Mammary epithelial cell (primary cell): ENCODE measurements at places on chromosomes 2 and 18. TPM values are rescaled to one million over a fixed set of nuclear protein-coding genes. Genes with fewer than 3 reads are reported as not detected.
A peak's percentile ranks its signal among the peaks of the same experiment; 100 is the strongest.

GRCh38 chr2:131006561-131006960, 86.7 kb downstream of the FAM168B start:
- no peak for DNase-seq

GRCh38 chr2:181305301-181306123, 151.7 kb upstream of the ITGA4 start:
- no peak for DNase-seq

- no peak for DNase-seq
These were observed 643.1 kb upstream of the LRRTM1 start for GRCh38 chr2:80947601-80948130.

GRCh38 chr2:31263636-31264190, 29.8 kb downstream of the EHD3 start:
- DNase-seq = no peak

GRCh38 chr2:26299471-26300101, 46.4 kb upstream of the SELENOI start:
- peak; percentile 60 for DNase-seq

DNA sequence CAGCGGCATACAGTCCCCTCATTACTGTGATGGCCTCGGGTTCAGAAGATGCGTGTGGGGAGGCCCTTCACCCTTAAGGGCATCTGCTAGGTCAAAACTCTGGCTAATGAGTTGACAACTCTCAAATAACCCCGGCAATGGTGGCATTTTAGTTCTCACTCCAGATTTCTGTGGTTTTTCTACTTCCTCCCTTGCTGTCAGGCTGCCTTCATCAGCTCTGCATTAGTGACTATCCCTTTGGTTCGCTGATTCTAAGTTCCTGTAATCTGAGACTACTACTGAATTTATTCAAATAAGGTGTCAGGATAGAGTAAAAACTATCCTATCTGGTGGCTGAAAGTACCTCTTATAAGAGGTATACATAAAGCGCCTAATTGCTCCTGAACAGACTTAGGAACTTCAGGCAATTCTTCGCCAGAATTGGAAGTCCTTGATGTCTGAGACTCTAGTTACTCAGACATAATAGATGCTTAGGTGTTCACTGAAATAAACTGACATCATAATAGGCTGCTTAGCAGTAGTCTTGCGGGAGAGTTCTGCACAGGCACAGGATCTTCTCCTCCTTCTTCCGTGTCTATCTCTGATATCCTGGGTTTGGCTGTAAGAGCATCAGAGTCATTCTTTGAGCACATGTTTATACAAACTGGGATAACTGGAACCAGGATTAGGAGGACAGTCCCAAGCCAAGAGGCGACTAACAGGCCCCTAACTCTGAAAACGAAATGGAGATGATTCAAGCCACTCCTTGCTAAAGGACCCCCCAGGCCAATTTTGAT, 194.5 kb downstream of the DNER start:
- DNase-seq = no peak

DNA sequence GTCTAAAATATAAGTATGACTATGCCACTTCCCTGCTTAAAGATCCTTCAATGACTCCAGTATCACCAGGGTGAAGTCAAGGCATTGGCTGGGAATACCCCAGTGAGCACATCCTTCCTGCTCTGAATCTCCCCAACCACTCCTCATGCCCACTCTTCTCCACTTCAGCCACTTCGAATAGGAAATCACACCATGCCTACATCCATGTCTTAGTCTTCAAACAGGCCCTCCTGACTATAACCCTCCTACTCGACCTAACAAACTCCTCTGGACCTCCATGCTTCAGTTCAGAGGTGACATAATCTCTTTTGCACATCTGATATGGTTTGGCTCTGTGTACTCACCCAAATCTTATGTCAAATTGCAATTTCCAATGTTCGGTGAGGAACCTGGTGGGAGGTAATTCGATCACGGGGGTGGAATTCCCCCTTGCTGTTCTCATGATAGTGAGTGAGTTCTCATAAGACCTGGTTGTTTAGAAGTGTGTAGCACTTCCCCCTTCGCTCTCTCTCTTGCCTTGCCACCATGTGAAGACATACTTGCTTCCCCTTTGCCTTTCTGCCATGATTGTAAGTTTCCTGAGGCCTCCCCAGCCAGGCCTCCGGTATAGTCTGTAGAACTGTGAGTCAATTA, 87.8 kb upstream of the TFCP2L1 start:
- DNase-seq = no peak

DNA sequence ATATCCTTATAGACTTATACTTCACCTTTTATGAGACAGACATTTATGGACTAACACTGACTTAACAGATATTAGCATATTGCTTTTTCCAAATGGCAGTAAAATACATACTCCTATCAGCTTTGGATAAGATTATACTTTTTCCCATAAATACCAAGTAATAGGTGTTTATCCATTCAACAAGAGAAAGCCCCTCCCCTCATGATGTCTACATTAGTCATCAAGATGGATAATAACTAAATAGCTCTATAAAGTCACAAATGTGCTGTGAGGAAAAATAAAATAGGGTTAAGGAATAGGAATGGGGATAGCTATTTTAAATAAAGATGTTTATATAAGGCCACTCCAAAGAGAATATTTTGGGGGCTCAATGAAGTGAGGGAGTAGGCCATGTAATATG, 39.4 kb downstream of the CSRNP3 start:
- no peak for DNase-seq

DNA sequence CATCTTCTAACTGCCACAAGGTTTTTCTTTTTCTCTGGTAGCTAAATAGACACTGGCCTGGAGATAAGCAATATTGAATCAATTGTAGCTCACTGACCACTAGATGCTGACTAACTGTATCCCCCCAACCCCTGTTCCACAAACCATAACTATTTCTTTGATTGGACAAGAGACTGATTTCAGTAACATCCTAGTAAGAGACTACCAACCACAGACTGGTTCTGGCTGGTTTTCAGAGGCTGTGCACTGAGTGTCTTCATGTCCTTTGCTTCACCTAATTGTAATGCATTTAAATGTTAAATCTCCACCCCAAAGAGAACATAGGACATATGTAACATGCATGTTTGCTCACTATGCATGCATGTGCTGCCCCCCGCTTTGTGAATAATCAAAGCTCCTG, 3.2 kb upstream of the AAK1 start:
- DNase-seq = no peak

- DNase-seq = no peak
These were observed 46.7 kb upstream of the HS6ST1 start for GRCh38 chr2:128365217-128365905.

- DNase-seq = no peak
These were observed 18.8 kb downstream of the PSD4 start for GRCh38 chr2:113192459-113193100.

DNA sequence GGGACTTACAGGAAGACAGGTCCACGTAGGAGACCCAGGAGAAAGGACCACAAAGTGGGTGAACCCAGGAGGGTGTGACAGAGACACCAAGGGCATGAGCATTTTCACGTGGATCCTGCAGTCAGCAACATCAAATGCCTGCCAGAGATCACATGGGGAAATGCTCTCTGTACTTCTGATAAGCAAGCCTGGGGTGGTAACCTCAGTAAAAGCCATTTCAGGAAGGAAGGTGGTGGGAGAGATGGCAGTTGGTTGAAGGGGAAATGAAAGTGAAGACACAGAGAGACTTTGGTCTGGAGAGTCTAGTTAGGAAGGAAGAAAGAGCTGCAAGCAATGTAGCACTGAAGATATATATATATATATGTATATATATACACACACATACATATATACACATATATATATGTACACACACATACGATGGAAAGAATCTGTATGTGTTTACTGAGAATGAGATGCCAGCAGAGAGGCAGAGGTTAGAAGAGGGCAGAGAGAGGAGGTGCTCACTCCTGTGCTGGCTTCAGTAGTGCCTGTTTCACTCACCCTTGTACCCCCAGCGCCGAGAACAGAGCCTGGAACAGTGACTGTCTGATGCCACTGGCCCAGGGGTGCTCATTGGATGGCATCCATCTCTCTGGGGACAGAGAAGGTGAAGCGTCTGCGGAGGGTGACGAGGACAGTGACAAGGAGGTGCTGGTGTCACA, 314.9 kb downstream of the AFF3 start:
- no peak for DNase-seq

DNA sequence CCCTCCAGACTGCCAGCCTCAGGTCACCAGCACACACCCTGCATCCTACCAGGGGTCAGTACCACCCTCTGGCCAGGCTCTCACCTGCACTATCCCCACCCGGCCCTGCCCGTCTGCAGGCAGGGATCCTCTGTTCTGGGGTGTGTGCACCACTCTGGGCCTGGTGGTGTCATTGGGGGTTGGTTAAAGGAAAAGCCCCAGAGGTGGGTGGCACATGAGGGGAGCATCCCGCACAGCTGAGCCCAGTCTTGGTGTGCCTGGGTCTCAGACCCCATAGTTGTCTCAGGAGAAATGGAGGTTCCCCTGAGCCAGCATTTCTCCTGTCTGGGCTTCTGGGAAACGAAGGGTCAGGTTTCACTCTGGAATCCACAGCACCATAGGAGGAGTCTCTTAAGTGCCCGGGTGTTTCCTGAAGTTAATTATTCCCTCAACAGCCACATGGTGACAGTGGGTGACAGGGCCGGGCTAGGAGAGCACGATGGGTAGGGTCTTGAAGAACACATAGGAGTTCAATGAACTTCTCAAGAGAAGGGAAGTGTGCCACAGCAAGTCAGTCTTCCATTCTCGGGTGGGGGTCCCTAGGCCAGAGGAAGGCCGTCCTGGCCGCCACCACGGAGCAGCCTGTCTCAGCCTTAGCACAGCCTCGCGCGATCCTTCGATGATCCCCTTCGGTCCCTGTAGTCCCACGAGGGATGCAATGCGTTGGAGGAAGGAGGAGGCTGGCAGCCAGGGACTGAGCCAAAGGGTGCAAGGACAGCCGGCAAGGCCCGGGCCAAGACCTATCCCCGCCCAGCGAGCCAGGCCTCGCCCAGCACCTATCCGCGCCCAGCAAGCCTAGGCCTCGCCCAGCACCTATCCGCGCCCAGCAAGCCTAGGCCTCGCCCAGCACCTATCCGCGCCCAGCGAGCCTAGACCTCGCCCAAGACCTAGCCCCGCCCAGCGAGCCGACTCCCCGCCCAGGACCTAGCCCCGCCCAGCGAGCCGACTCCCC, 1.1 kb upstream of the FARP2 start:
- peak; percentile 75 for DNase-seq

- no peak for DNase-seq
These were observed 121.3 kb downstream of the NDUFA10 start for GRCh38 chr2:239903803-239904202.

GRCh38 chr2:148645539-148646230, 1.1 kb downstream of the EPC2 start:
- peak; percentile 89 for DNase-seq

- DNase-seq = no peak
These were observed 38.7 kb downstream of the RPL31 start for GRCh38 chr2:101040761-101041160.

GRCh38 chr18:36315736-36316135, 18.2 kb downstream of the FHOD3 start:
- peak; percentile 57 for DNase-seq

- DNase-seq = peak; percentile 60
These were observed 2.1 kb upstream of the CHCHD5 start for GRCh38 chr2:112582314-112582746.

- peak; percentile 76 for DNase-seq
These were observed 117.1 kb upstream of the DTNA start for GRCh38 chr18:34592961-34593382.

DNA sequence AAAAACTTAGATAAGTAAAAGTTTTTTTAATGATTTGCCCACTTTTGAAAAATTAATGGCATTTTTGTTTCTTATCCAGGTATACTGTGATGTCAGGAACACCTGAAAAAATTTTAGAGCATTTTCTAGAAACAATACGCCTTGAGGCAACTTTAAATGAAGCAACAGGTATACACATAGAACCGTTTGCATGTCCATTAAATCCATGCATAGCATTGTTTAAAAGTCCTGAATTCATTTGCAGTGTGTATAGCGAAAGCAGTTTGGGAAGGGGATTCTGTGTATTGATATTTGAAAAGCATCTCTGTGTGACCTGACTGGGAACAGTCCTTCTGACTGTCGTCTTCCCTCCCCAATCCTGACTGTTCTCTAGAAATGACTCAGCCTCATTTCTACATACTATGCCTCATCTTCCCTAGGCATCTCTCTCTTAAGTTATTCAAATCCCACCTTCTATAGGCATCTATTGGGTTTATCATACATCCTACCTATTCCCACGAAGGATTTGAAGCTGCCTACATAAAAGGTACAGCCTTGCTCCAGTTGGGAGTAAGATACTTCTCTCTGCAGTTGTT, 79.2 kb upstream of the MAP3K20 start:
- DNase-seq = peak; percentile 61

- DNase-seq = no peak
These were observed 59.0 kb downstream of the PRPF40A start for GRCh38 chr2:152658221-152658620.

DNA sequence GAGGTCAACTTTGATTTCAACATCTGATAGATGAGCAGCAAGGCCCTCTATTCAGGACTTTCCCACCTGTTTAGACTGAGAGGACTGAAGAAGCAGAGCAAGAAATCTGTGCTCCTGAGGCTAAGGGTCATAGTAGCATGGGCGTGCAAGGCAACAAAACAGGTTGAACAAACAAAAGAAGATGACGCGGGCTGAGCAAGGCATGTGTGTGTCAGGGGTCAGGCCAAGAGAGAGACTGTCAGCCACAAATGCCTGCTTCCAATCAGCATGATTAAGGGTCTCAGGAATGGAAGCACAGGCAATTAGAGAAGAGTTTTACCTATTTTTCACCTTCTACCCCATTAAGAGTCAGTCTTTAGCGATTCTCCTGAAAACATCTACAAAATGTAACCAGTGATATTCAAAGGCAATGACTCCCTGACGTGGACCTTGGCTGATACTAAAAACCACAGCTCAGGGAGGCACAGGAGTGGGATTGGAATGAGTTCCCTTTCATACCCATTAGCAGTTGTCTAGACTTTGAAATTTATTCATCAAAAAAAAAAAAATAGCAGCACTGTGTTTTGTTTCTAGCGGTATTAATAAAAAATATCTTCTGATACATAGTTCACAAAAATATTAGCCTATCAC, 81.9 kb downstream of the DYNAP start:
- peak; percentile 4 for DNase-seq

DNA sequence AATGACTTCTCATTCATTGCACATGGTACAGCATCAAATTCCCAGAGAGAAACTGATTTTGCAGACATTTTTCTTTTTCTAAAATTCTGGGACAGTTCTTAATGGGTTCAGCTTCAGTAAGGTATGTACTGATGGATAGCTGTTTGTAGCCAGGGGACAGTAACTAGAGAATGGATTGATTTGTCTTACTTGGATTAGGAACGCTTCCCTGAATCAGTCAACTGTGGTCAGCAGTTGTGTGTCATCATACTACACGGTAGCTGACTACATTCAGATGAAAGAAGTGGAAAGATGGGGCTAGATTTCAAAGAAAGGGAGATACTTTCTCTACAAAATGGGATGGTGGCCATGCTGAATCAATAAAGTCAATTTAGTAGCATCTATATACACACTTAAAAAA, 431.4 kb downstream of the GRB14 start:
- no peak for DNase-seq

POLR1B gene
- 23.0 TPM for total RNA-seq

RBM44 gene
- total RNA-seq = 0.17 TPM

CTNNA2 gene
- not detected for total RNA-seq

CHRND gene
- total RNA-seq = not detected in 2 replicates

IL18RAP gene
- total RNA-seq = 0.27 TPM in 1 of 2 replicates, not detected in the other

ALLC gene
- not detected in 2 replicates for total RNA-seq

WDPCP gene
- total RNA-seq = 11.0 TPM

C1GALT1C1L gene
- total RNA-seq = 0.37 and 0.61 TPM in 2 replicates

PJVK gene
- total RNA-seq = 4.3 and 9.6 TPM in 2 replicates

CD207 gene
- not detected in 2 replicates for total RNA-seq

TTR gene
- not detected for total RNA-seq

TPO gene
- total RNA-seq = not detected in 2 replicates

MYO7B gene
- total RNA-seq = not detected

GPR45 gene
- not detected in 2 replicates for total RNA-seq

ESPNL gene
- under 0.01 TPM for total RNA-seq

CCT7 gene
- total RNA-seq = 204 TPM

DNAH7 gene
- total RNA-seq = 1.0 TPM
